Upper lobe of right lung (tissue), 1 donor: ENCODE measurements at places on chromosomes 3 and 15. TPM values are rescaled to one million over a fixed set of nuclear protein-coding genes. Genes with fewer than 3 reads are reported as not detected.

RHCG gene
- total RNA-seq: not detected

PLA2G4F gene
- total RNA-seq: 104 TPM

DNA sequence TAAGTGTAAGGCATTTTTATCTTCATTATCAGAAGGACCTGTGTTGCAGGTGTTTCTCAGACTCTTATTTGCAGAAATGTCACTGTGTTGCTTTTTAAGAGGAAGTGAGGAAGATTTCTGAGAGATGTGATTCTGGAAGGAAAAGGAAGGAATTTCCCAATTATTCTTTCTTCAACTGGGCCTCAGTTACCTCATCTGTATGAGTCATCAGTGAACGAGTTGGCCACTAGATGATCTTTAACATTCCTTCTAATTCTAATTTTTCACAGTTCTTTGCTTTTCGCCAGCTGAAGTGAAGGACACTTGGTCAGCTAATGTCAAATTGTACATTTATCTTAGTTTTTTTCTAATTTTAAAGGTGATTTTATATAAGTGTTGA is 28.9 kb downstream of the CLEC3B start:
- no peaks in the 10 kb centered on the region for H3K27me3 ChIP-seq
- peaks cover 20% of the 10 kb centered on the region for H3K4me1 ChIP-seq
- no peak for DNase-seq
- H3K36me3 ChIP-seq: no peaks in the 10 kb centered on the region
- H3K4me3 ChIP-seq: no peak overlapping the region

SAMMSON gene
- not detected for total RNA-seq
